ENCODE measurements at places on chromosomes 6 and 20. TPM values are rescaled to one million over a fixed set of nuclear protein-coding genes. Genes with fewer than 3 reads are reported as not detected.

TULP1 gene
- not detected for total RNA-seq

BPIFB4 gene
- not detected for total RNA-seq

RNF144B gene
- total RNA-seq, result 0.86 TPM

SRXN1 gene
- total RNA-seq, result 30.2 TPM

SASH1 gene
- 1.4 TPM for total RNA-seq

PSMA7 gene
- 450 TPM for total RNA-seq

STX7 gene
- 17.3 TPM for total RNA-seq

CPNE5 gene
- total RNA-seq, result 0.61 TPM

Measured in activated T-helper 1 cell treated with anti-CD3 and anti-CD28 coated beads, Interleukin-12 subunit alpha, Interleukin-12 subunit beta, Interleukin-2, Interleukin-4 antibody, amounts not matched to agents 30 ng/mL and 10 ng/mL and 1 ng/mL, durations not matched to agents 14 hours and 24 hours and 36 hours (primary cell).